Activated naive CD4-positive, alpha-beta T cell treated with anti-CD3 and anti-CD28 coated beads, Interleukin-2, amount 50 U/mL, for 72 hours (primary cell): ENCODE measurements at places on chromosomes 7 and 10.

DNA sequence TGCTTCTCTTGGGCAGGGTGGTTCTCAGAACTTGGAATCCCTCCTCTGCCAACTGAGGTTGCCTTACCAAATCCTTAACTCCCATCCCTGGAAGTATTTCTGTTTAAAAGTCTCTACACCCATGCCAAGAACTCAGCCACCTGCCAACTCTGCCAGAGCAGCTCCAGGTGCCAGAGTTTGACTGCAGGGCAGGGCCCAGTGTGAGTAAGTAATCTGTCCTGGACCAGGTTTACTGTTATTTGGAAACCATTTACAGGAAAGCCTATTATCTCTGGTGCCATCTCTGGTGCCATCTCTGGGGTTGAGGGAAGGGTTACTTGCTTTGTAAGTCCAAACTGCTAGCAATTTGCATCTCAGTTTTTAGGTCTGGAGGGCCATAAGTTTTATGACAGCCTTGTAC, 2.5 kb downstream of the TSPAN15 start:
- DNase-seq: no peak

DNA sequence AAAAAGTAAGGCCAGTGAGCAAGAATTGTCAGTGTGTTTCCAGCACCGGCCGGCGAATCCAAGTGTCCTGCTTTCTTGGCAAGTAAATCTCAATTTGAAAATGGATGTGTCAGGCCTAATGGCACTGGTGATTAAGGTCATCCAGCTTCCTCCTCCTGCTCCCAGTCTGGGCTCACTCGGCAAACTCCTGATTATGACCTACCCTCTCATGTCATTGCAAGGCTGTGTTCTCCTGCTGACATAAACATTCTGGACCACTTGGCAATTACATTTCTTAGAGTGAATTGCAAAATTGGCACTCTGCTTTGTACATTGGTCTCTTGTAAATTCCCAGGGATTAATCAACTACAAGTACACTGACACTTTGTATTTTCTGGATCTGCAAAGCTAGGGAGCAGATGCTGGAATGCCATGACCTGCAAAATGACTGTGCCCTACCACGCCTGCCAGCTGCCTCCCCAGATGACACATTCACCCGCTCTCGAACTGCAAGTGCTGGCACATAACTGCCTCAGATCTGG, 473.8 kb downstream of the KIF20B start:
- no peak for DNase-seq

- DNase-seq: no peak
Observed at GRCh38 chr7:73844131-73844547, 1.8 kb upstream of the METTL27 start.

- no peak for DNase-seq
Observed at GRCh38 chr7:104973909-104974415, 40.0 kb upstream of the KMT2E start.

DNA sequence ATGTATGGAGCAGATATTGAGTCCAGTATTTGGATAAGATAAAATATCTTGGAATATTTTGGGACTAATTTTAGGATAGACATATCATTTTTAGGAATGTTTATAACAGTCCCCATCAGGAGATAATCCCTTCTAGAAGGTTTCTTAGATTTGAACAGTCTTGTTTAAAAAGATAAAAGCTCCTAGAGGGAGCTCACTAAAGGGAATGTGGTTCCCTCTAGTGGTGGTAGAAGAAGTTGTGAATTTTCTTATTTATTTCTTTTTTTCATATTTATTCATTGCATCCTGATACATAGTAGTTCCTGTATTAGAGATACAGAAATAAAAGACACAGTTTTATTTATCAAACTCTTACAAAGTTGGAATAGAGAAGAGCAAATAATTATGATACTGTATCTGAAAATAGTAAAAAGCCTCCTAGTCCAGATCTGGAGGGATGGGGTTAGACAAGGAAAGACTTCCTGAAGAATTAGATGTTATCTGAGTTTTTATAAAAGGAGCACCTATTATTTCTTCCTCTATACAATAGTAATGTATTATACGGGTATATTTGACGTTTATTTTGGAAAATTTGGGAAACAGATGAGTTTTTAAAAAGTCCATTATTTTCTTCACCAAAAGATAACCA, 24.5 kb upstream of the KLF14 start:
- DNase-seq: no peak

- no peak for DNase-seq
Observed at GRCh38 chr10:10489076-10489475, 528.6 kb upstream of the CELF2 start.

- peak; percentile 21 for DNase-seq
Observed at GRCh38 chr10:69734797-69735468, 66.8 kb upstream of the COL13A1 start.

GRCh38 chr7:155815332-155816191, 3.3 kb upstream of the SHH start:
- DNase-seq: peak; percentile 82

GRCh38 chr7:114885836-114886235, 36.1 kb upstream of the MDFIC start:
- no peak for DNase-seq

GRCh38 chr7:1693419-1693990, 23.4 kb downstream of the ELFN1 start:
- DNase-seq: peak; percentile 52

- DNase-seq: no peak
Observed at GRCh38 chr7:2611401-2611800, 20.4 kb upstream of the TTYH3 start.

- DNase-seq: no peak
Observed at GRCh38 chr7:29597266-29597665, 33.6 kb downstream of the PRR15 start.

DNA sequence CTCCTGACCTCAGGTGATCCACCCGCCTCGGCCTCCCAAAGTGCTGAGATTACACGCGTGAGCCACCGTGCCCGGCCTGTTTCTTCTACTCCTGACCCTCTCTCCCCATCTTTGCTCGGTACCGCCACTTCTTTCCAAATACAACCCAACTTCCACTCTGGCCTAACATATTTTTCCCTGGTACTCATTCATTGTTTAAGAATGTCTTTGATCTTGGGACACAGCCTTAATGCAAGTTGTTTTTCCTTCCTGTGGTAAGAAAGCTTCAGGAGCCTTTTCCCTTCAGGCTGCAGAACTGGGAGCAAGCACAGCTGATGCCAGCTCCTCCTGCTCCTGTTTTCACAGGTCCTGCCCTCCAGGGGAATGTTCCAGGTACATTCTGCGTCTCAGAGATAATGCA, 13.7 kb downstream of the CALML3 start:
- no peak for DNase-seq

GRCh38 chr7:140447841-140448240, 31.5 kb downstream of the MKRN1 start:
- DNase-seq: no peak

DNA sequence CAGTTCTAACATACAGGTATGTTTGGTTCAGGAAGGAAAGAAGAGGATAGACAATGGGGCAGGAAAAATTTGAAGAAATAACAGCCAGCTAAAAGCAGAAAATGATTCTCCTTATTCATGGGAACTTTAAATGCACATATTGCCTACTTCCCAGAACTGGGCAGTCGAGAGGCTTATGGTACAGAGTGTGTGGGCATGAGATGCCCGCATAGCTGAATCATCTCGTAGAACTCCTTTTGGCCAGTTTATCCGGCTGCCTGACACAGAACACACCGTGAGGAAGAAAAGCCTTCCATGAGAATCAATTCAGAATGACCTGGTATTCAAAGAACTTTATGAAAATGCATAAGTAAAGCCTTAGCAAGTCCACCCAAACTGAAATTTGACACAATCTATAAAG, 471.6 kb downstream of the SH2D4B start:
- DNase-seq: no peak

GRCh38 chr10:12549297-12549696, 199.9 kb downstream of the CAMK1D start:
- DNase-seq: no peak

- DNase-seq: no peak
Observed at GRCh38 chr7:98204670-98205069, 6.6 kb upstream of the BHLHA15 start.

DNA sequence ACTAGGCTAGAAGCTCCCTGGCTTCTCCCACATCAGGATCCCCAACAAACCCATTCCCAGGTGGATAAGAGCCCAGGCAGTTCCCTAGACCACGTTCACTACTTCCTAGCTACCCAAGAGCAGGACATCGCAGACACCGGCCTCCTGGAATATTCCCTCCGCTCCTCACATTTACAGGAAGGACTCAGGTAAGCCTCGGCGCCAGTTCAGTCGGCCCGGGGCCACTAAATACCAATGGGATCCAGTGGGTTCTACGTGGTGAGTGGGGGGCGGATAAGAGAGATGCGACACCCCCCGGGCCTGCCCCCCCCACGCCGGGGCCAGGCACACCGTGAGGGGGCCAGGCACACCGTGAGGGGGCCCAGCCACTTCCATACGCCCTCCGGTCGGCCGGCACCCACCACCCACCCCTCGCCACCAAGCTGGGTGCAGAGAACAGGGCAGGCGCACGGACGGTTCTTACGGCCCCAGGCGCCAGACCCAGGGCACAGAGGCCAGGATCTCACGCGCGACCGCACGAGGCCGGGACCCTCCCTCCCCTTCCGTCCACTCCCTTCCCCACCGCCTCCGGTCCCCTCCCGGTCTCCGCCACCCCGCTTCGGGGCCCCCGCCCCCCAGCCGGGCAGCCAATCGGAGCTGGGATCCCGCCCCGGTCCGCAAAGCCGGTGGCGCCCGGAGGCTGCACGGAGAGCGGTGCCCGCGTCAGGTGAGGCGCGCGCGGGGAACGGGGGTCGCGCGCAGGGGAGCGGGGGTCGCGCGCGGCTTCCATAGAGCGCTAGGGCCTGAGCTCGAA, at the start of gene BLVRA:
Gene BLVRA (plus strand): TSS at position 652 of the 793 bp plus-strand sequence. CDS start 12,479 bp downstream, outside the sequence.
- peak; percentile 73 for DNase-seq
